Cerebellum (tissue), 4 donors: ENCODE measurements at places on chromosomes 6 and 20. TPM values are rescaled to one million over a fixed set of nuclear protein-coding genes. Genes with fewer than 3 reads are reported as not detected.

- DNase-seq, result no peak
Measured at GRCh38 chr20:20466341-20466879, 98.5 kb downstream of the INSM1 start.

GRCh38 chr20:48861444-48861843, 33.6 kb upstream of the PREX1 start:
- DNase-seq, result no peak

Gene EDN3
- total RNA-seq, result 1.2 TPM

DNA sequence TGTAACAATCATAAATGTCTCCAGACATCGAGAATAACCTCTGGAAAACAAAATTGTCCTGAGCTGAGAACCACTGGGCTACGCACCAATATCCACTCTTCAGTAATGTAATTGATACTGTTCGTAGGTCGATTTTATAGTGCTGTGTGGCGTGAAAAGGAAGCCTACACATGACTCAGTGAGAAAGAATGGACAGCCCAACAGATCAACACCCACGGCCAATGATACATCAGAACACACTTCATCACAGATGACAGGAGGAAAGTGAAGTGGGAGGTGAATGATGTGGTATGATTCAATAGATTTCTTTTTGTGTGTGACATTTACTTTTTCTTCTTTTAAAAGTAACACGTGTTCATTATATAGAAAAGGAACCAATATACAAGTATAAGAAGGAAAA, 93.5 kb downstream of the RPS12 start:
- DNase-seq, result no peak

- no peak for DNase-seq
Measured at GRCh38 chr20:53385941-53386767, 207.5 kb downstream of the ZNF217 start.

DNA sequence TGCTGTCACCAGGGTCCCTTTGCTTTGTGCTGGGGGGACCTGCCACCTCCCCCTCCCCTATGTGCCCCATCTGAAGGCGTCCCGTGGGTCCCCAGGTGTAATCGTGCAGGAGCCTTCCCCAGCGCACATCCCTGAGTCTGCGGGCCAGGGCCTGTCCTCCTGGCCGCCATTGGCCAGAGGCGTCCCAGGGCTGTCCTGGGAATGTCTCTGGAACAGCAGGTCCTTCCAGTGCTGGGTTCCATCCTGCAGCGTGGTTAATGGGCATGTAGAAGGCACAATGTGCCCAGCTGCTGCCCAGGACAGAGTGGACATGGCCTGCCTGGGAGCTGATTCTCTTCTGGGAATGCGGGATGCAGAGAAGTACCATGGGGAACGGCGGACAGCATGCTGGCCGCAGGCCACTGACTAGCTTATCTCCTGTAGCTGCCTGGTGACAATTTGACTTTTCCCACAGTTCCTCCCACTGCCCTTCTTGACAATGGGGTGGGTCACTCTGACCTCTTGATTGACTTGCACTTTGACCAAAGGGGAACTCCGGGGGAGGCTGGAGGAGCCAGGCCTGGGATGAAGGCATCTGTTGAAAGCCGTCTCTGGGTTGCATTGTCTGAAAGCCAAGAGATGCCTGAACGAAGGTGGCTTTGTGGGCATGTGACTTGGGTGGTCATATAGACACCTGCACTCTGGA, 64.0 kb downstream of the CTCFL start:
- DNase-seq, result no peak

GRCh38 chr6:112503091-112503596, 156.0 kb downstream of the RFPL4B start:
- no peak for DNase-seq
